Endodermal cell (in vitro differentiated cells): ENCODE measurements at places on chromosomes 16 and 17.
A peak's percentile ranks its signal among the peaks of the same experiment; 100 is the strongest.

GRCh38 chr17:33562792-33563191 is 269.7 kb upstream of the ASIC2 start:
- DNase-seq: peak; percentile 73

- DNase-seq: no peak
These were observed 25.5 kb downstream of the MAP3K14 start for GRCh38 chr17:45291171-45291805.

- DNase-seq: peak; percentile 64
These were observed 17.8 kb downstream of the ENPP7 start for GRCh38 chr17:79748295-79749099.

DNA sequence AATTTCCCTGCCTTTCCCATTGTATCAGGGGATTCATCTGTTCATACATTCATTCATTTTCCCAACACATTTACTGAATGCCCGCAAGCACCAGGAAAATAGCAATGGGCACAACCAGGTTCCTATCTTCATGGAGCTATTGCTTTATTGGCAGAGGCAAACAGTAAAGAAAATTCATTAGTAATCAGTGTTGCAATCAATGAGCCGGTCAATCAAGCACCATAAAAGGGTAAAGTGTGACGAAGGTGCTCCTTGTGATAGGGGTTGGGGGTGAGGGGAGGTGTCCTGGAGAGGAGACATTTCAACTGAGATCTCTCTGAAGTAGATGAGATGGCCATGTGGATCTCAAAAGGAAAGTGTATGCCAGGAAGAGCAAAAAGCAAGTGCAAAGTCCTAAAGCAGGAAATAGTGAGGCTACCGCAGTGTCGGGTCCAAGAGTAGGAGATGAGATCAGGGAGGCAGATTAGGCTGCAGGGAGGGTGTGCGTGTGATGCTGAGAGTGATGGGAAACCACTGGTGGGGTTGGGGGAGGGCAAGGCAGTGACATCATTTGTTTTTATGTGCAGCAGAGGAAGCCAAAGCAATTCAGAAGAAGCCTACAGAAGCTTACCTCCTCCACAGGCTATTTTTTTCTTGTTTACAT is 28.4 kb downstream of the CDH13 start:
- DNase-seq: no peak

GRCh38 chr17:35865412-35866340 is 3.0 kb downstream of the HEATR9 start:
- DNase-seq: no peak

DNA sequence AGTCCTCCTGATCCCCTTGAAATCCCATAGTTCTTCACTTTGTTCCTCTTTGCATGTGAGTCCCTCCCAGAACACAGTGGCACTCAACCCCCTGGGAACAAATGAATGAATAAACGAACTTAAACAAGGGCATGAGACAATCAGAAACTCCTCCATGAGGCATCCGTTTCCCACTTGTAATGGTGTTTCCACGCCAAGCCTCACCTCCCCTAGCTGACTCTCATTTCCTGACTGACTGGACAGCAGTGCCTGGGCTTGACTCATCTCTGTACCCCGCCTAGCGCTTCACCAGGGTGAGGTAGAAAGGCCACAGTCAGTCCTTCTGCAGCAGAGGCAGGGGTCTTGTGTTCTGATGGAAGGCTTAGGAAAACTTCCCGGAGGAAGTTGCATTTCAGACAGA is 14.2 kb downstream of the KIF1C start:
- DNase-seq: no peak

- DNase-seq: peak; percentile 38
These were observed 19.4 kb downstream of the KRT9 start for GRCh38 chr17:41552455-41552854.
